ENCODE measurements at places on chromosomes 11 and 22.

DNA sequence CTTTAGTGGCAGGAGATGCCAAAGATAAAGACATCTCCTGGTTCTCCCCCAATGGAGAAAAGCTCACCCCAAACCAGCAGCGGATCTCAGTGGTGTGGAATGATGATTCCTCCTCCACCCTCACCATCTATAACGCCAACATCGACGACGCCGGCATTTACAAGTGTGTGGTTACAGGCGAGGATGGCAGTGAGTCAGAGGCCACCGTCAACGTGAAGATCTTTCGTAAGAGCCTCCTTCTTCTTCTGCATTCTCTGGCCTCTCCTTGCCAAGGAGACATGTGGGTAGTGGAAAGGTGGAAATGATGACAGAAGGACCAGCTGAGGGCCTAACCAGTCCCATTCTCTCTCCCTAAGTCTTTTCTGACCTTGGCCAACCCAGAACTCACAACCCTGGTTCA is 110.1 kb upstream of the TTC12 start:
- DNase-seq, result no peak

- DNase-seq, result no peak
These were observed 79.5 kb downstream of the PIWIL3 start for GRCh38 chr22:24695060-24695459.

DNA sequence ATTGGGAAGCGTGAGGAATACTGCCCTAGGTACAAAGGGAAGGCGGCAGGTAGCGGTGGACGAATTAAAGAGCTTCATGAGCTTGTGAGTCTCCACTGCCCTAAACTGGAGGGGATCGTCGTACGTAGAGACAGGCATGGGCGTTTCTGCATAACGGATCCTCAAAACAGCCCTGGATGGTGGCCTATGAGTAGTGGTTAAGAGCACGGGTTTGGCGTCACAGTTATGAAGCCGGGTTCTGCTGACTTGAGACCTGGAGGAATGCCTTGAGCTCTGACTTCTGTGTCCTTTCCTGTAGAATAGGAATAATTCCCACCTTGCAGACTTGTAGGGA is 335 bp downstream of the TMEM138 start:
- DNase-seq, result no peak

- no peak for DNase-seq
These were observed 5.6 kb downstream of the INPPL1 start for GRCh38 chr11:72229925-72230763.

GRCh38 chr22:44454113-44454769 is 43.8 kb downstream of the RTL6 start:
- DNase-seq, result no peak

GRCh38 chr11:19253817-19254216 is 13.1 kb upstream of the E2F8 start:
- DNase-seq, result no peak

DNA sequence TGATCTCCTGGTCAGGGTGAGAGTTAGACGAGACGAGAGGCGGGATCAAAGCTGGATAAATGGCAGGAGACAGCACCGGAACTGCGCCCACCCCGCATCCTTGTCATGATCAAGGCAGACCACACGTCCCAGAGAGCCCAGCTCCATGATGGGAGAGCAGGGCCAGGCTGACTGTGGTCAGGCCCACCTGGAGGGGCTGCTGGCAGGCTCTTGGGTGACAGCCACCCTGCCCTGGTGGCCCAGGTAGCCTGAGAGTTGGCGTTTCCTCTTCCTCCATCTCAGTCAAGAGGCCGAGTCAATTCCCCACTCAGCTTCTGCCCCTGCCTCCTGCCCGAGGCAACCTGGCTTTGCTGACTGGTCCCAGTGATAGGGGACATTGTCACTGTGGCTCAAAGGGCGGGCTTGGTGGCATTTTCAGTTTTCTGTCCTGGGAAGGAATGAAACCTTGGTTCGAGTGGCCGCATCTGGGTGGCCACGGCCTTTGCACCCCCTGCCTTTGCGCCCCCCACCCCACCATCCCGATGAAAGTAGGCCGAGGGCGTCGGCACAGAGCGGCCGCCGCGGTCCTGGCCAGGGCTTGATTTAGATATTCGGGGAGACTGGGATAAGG is 60.8 kb upstream of the PPARA start:
- no peak for DNase-seq

DNA sequence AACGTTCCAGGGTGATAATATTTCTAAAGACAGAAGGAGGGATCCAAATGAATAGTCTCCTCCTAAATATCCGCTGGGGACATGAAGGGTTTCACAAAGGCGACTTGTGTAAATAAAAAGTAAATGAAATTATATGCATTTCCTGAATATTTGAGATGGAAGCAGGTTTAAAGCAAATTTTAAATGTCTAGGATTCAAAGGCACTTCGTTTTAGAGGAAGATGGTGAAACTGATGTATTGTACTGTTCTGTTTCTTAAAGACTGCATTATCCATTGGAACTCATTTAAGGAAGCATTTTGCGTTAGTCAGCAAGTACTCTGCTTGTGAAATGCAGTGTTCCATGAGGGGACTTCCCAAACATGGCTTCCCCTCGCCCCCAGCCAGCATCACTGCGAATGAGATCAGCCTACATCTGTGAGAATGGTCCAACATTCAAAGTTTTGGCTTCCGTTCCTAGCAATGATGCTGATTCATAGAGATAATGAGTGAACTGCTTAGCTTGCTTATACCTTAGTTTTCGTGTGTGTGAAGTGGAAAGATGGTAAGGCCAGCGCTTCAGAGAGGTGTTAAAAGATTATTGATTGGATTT is 1.5 kb downstream of the RAB39A start:
- no peak for DNase-seq

- no peak for DNase-seq
These were observed 16.0 kb downstream of the ZNRF3 start for GRCh38 chr22:28899199-28899853.

GRCh38 chr11:74070723-74071492 is 62.0 kb upstream of the UCP3 start:
- DNase-seq, result no peak

GRCh38 chr11:87263979-87264378 is 226.2 kb downstream of the TMEM135 start:
- DNase-seq, result no peak

GRCh38 chr11:124791626-124792341 is 8.4 kb downstream of the MSANTD2 start:
- no peak for DNase-seq

DNA sequence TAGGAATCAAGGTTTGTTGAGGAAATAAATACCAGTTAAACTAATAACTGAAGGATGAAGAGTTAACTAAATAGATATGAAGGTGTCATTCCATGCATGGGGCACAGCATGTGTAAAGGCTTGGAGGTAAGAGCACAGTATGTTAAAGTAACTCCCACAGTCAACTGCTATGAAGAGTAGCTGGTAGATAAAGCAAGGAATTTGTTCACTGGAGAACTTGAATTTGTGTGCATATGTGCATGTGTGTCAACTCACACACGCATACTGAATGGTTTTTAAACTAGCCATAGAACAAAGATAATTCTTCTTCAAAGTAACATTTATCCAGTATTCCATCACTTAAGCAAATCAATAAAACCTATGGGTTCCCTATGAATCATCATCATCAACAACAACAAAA is 135.9 kb downstream of the FAM76B start:
- DNase-seq, result no peak

GRCh38 chr11:128725630-128726319 is 31.9 kb downstream of the FLI1 start:
- DNase-seq, result no peak

DNA sequence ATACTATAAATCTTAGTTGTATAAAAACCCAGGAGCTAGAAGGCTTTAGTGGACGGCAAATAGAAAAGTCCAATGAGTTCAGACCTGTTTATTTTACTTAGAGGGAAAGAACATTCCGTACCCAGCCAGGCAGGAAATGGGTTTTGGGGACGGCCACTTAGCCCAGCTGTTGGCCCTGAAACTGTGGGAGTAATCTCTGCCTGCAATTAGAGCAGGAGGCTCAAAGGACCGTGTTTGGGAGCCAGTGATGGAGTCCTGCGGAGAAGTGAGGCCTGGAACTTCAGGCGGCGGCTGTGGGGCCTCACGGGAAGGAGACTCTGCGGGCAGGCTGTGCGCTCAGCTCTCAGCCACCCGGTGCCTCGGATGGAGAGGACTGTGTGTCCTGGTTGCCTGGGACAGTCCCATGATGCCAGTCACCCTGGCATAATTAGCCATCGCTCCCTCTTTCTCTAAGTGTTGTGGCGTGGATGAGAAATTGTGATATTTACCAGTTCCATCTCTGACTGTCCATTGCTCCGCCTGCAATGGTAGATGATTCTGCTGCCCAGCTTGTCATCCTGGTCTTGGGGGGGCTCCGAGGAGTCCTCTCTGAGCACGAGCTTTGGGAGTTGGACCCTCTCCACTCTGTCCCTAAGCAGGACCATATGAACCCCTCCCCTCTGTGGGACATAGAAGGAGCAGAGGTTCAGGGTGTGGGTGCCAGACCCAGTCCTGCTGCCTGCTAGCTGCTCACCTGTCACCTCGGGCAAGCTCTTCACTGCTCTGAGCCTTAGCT is 530.3 kb downstream of the TBC1D22A start:
- DNase-seq, result no peak

GRCh38 chr11:9089636-9090035 is 1.8 kb downstream of the SCUBE2 start:
- DNase-seq, result no peak

GRCh38 chr11:109027851-109028250 is 363.0 kb downstream of the DDX10 start:
- DNase-seq, result no peak

GRCh38 chr22:31451709-31452571 is 37.7 kb downstream of the EIF4ENIF1 start:
- DNase-seq, result no peak

- DNase-seq, result no peak
These were observed 45.4 kb upstream of the NTM start for GRCh38 chr11:131324921-131325570.

DNA sequence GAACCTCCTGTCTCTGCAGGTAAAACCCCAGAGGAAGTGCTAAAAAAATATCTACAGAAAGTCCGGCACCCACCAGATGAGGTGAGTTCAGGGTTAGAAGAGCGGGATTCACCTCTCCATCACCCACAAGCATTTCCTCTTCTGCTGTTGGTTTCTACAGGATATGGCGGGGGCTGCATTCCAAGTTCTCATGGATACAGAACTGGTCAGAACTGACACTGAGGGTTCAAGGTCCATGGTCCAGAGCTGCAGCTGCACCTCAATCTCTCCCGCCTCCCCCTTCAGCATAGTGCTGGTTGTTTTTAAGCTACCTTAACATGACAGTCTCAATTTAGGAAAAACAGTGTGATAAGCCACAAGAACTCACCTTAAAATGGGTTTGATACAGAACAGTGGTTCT is 19.2 kb downstream of the DTX4 start:
- DNase-seq, result no peak

GRCh38 chr22:24247011-24247507 is 2.2 kb upstream of the GGT5 start:
- DNase-seq, result no peak

DNA sequence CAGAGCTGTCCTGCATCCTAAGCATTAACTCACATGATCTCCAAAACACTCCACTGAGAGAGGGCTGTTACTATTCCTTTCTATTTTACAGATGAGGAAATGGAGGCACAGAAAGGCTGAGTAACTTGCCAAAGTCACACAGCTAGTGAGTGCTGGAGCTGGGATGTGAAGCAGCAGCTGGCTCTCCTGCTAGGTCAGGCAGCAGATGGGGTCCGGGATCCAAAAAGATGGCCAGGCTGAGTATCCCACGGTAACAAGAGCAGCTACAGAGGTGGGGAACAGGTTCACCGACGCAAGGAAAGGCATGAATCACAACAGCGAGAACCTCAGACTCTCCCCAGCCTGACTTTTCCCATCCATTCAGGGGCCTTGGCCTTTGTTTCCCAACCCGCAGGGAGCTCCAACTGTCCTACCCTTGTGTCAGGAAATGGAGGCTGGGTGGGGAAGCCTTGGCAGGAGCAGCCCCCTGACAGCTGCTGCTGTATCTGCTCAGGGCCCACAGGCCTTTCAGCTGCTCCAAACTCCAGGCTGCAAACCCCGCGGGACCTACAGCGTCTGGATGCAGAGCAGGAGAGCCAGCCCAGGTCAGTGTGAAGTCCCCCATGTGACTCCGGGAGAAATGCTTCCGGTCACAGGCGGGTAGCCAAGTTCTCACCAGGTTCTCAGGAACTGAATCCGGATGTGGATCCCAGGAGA is 29.5 kb downstream of the DKK3 start:
- no peak for DNase-seq

DNA sequence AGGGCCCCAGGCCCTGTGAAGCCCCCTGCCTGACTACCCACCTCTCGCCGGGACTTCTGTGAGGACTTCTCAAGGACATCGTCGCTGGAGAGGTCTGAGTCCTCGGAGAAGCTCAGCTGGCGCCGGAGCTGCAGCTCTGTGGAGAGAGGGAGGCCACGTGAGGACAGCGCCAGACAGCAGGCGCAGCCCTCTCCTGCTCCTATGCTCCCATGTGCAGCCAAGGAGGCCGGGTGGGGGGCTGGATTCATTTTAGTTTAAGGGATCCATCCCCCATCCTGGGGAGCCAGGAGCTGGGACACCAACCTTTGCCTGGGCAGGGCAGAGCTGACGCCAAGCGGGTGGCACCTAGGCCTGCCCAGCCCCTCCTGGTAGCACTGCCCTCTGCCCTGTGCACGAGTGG is 42.4 kb upstream of the BID start:
- DNase-seq, result no peak

DNA sequence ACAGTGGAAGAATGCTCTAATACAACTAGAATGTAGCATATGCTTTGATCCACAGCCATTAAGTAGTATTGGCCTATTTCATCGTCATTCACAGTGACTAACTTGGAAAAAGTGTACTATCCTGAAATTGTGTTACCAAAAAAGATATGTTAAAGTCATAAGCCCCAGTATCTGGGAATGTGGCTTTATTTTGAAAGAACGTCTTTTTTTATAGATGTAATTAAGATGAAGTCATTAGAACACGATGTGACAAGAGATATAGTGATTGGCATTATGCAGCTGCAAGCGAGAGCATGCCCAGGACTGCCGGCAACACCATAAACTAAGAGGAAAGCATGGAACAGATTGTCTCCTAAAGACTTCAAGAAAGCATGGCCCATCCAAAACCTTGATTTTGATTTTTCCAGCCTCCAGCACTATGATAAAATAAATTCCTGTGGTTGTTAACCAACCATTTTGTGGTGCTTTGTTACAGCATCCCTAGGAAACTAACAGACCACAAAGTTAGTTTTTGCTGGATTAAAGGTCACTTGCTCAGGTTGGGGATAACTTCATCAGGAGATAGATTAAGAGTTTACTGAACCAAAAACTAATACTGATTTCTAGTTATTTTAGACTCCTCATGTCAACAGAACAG is 870.6 kb upstream of the LRRC4C start:
- DNase-seq, result no peak

GRCh38 chr11:31902706-31903105 is 91.6 kb upstream of the PAX6 start:
- DNase-seq, result no peak

GRCh38 chr11:104078245-104078644 is 41.8 kb downstream of the DDI1 start:
- DNase-seq, result no peak

- peak; percentile 39 for DNase-seq
These were observed 941.0 kb upstream of the CHORDC1 start for GRCh38 chr11:91163619-91164451.

GRCh38 chr11:4375431-4376140 is 7.4 kb upstream of the OR52B4 start:
- DNase-seq, result no peak

- DNase-seq, result no peak
These were observed 243.1 kb upstream of the CCDC179 start for GRCh38 chr11:23103416-23103815.

GRCh38 chr11:110509472-110509871 is 79.7 kb downstream of the FDX1 start:
- DNase-seq, result no peak

GRCh38 chr22:48829908-48830307 is 997.8 kb downstream of the BRD1 start:
- DNase-seq, result no peak
